ENCODE measurements at places on chromosomes 6 and 20.

DNA sequence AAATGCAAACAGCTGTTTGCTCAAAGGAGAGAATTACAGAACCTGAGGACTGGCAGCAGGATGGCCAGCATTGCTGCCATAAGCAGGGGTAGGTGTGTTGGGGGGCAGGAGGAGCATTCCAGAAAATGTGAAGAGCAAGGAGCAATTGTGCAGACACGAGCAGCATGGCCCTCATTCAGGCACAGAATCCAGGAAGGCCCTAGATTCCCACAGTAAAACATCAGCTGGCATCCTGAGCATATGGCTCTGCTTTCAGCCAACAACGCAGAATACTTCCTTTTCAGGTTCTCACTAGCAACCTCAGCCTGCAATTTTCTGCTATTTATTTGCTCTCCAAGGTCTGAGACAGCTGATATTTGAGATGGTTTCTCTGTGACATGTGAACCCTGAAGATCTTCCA, 243.4 kb upstream of the POU3F2 start:
- DNase-seq: no peak

DNA sequence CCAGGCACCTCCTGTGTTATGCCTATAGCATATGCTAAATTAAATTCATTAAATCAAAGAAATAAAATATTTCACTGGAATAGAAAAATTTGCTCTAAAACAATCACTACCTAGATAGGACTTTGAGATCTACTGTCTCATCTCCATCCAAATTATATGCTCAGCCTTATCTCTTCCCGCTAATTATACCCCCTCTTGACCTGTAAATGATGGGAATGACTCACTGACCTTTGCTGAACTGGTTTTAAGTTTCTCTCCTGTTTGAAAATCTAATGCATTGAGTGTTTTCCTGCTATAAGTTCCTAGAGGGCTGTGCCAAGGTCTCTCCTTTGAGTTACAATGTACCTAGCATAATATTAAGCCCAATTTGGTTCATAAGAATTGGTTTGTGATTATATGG, 110.1 kb downstream of the BMP2 start:
- DNase-seq: no peak

DNA sequence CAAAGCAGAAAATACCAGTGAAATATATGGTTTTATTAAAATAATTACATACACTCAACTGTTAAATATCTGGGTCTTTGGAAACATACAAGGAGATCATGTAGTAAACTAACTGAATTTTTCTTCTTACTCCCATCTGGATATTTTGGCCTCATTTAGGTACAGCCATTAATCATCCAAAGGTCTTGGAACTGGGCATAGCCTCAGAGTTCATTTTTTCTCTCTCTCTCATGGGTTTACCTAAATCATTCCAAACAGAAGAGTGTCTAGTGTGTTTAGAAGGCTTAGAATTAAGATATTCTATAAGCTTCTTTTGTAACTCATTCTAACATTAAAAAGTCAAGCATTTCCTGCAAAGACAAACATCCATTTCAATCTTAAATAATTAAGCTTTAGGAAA, 79.4 kb downstream of the HMGCLL1 start:
- no peak for DNase-seq

- no peak for DNase-seq
Measured at GRCh38 chr20:20786428-20786827, 74.0 kb upstream of the RALGAPA2 start.

DNA sequence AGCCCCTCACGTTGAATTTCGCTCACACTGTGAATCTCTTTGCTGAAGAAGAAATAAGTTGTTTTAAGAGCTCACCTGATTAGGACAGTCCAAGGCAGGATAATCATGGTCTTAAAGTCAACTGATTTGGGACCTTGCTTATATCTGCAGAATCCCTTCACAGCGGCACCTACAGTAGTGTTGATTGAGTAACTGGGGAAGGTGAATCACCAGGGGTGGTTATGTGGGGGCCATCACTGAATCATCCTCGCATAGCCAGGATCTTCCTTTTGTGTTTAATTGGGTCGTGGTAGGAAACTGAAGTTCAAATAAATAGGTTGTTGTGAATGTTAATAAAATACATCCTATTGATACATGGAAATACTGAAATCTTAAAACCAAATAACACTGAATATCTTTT, 20.2 kb upstream of the MICA start:
- no peak for DNase-seq

Measured in pulmonary artery endothelial cell (primary cell).